Cortex of kidney (tissue), 1 donor: ENCODE measurements at places on chromosomes 7 and 10.

DNA sequence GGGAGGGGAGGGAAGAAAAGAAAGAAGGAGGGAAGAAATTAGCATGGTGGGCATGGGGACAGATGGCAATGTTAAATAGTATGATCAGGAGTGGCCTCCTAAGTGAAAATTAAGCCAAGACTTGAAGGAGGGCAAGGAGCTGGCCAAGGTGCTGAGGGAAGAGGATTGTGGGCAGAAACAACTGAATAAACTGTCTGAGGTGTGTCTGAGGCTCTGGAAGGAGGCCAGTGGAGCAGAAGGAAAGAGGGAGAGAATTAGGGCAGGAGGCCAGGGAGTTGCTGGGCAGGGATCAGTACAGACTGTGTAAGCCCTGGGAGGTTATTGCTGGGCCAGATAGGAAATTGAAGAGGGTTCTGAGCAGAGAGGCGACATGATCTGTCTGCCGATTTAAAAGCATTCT, 40.6 kb upstream of the VKORC1L1 start:
- DNase-seq: no peak

DNA sequence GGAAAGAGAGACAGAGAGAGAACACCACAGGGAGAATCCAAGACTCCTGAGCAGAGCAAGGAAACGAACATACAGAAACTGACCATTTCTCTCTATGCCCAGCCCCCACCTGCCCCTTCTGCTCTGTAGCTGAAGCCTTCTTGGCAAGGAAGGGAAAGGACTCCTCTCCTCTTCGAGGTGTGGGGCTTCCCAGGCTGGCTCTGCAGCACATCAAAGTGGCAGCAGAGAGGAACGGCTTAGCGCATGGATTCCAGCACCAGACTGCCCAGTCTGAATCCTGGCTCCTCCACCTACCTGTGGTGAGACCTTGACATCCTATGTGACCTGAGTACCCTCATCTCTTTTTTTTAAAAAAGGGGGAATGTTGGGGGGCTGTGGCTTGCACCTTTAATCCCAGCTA, 69.4 kb downstream of the SH3PXD2A start:
- DNase-seq: no peak

- DNase-seq: no peak
Observed at GRCh38 chr7:128045766-128046165, 14.5 kb upstream of the LRRC4 start.

DNA sequence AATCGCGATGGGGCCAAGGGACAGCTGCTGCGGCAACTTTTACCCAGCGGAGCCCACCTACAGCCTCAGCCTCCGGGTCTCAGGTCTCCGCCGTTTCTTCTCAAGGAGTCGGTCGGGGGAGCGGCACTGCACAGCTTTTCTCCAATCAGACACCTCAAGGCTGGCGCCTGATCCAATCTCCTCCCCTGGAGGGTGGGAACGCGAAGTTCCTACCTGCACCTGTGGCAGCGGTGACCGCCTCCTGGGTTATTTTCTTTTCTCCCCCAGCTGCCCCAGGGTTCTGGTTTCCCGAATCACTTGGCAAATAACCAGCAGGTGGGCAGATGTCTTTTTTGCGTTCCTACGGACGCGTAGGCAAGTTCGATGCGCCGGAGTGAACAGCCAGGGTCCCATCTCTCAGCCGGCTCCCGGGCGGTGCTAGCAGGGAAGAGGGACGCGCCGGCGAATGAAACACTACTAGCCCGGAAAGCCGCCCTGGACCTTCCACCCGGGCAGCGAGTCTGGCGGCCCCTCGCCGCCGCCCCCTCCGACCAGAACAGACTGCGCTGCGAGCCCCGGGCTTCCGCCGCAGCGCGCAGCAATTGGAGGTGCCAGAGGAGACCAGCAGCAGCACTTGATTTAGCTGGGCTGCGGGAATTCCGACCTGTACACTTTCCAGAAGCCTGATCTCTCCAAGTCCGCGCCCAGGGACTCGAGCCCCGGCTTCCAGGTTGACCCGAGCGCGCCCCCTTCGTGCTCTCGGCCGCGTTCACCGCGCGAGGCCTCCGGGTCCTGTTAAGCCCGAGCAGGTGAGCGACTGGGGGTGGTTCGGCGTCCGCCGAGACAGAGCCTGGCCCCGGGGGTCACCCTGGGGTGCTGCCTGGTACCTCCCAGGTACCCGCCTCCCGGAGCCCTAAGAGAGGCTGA, at the start of gene PRR15:
Gene PRR15, plus strand, starts transcription at position 246 of the 906 bp plus-strand sequence. CDS start 2,495 bp downstream, outside the sequence.
- DNase-seq: no peak

DNA sequence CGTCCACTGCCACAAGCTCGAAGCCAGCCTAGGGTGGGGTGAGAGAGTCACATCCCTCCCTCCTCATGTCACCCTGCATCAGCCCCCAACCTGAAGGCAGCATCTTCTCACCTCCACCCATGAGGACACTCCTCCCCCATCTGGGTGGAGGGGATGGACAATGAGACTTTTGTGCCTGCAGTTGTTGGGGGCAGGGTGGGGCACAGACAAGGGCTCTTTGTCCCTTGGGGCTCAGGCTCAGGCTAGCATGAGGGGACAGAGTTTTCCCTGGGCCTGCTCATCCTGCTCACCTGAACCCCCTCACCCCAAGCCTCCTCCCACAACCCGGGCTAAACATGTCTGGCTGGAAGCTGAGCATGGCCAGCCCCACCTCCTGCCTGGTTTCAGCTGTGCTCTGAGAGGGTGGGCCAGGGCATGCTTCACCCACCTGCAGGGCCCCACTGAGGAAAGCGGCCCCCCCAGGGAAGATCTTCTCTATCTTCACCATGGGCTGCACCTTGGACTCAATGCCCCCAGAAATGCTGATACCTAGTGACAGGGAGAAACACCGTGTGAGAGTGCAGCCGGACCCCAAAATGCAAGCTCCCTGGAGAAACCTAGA, 9.3 kb downstream of the LZTS2 start:
- no peak for DNase-seq

DNA sequence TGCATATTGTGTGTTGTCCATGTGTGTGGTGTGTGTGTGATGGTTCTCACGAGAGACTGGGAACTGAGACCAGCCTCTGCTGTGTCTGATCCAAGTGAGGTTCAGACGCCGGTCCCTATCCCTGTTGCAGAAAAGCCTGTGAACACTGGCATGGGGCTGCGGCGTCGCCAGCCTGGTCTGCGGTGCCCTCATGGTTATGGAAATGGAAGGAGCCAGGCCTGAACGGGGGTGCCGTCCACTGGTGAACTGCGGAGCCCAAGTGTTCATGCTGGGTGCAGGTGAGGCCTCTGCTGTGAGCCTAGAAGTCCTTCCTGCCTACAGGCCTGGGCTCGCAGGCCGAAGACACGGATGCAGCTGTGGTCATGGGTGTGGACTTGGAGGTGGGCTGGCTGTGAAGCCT, 18.7 kb upstream of the NCAPG2 start:
- DNase-seq: no peak

GRCh38 chr7:16491148-16491547, 25.6 kb upstream of the SOSTDC1 start:
- no peak for DNase-seq

DNA sequence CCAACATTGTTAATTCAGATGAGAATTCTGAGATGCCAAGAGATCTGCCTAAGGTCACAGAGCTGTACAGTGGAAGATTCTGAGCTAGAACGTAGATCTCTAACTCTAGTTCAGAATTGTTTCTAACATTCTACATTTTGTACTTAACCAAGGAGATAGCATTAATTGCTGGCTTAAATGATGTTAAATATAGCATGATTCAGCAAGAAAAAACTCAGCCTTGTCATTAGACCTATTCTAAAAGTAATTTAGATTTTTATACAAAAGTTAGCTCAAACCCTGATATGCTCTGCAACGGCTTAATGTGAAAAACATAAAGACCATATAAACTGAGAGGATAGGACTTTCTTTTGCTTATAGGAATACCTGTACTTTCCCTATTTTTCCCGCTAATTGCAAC, 3.4 kb upstream of the CCDC71L start:
- no peak for DNase-seq

GRCh38 chr7:147276783-147277370, 1160.3 kb downstream of the CNTNAP2 start:
- no peak for DNase-seq

DNA sequence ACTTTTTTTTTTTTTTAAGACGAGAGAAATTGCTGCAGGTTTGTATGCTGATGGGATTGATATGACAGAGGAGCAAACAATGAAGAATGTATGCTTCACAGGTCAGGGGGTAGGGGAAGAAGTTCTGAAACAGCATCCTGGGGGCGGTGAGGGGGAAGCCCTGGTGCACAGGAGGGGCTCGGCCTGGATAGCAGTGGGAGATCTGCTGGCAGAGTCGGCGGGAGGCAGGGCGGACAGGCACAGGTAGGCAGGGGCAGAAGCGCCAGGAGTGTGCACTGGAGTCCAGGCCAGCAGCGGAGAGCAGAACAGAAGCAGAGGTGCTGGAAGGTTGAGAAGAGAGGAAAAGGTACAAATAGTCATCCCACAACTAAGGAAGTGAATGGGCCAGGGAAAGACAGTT, 175.4 kb downstream of the SNX10 start:
- DNase-seq: no peak

GRCh38 chr7:52325237-52325636, 710.2 kb upstream of the POM121L12 start:
- DNase-seq: no peak

- DNase-seq: no peak
Observed at GRCh38 chr10:12337453-12338372, 11.6 kb upstream of the CAMK1D start.

DNA sequence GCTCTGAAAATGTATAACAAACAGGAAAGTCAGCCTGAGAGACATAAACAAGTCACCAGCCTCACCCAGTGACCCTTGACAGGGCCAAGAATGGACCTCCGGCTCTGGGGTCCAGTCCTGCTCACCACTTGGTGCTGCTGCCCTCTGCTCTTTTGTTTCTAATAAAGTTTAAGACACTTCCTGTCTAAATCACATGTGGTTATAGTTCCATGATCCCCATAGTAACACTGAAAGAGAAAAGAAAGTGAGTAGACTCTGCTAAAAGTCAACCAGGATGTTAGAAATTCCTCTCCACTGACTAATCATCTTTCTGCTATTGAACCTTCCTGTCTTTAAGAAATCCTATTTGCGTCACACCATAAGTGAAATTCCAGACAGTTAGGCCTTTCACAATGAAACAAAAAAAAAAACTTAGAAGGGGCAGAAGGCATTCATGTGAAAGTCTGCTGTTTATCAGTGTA, 179.2 kb upstream of the BET1 start:
- no peak for DNase-seq

DNA sequence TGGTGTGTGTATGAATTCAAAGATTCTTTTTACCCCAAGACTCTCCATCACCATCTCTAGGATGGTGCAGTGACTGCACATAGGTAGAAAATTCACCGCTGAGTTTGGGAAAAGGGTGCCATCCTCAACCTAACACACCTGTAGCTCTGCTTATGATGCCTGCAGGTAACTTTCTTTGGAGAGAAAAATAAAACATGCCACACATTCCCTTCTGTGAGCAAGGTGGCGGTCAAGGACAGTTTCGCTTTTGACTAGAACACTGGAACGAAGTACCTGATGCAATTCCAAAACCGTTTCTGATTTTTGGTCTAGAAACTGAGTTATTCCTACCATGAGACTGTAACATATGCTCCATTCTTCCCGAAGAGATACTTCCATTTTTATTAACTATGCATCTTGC, 205.6 kb downstream of the FGFR2 start:
- no peak for DNase-seq

- DNase-seq: no peak
Observed at GRCh38 chr7:1117321-1117928, 29.5 kb downstream of the GPER1 start.

GRCh38 chr7:136807598-136807997, 60.9 kb upstream of the CHRM2 start:
- DNase-seq: no peak

GRCh38 chr7:157008206-157009169, 2.0 kb downstream of the MNX1 start:
- DNase-seq: no peak

- no peak for DNase-seq
Observed at GRCh38 chr7:32178677-32179366, 108.6 kb upstream of the PDE1C start.

DNA sequence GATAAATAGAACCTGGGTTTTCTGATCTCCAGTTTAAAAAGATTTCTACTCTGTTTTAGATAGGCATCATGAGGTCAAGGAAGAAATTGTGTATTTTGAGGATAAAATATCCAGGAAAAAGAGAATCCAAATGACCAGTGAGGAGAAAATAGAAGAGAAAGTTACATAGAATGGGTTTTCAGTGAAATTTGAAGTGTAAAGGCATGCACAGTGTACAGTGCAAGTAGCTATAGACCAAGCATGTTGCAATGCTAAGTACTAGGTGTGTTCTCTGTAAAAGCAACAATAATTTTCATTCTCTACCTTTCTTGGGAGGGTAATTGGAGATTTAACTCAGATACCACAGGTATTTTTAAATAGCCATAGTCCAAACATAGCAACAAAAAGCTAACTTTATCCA, 22.6 kb downstream of the CDK1 start:
- no peak for DNase-seq

GRCh38 chr10:116444527-116445142, 17.0 kb downstream of the PNLIPRP3 start:
- no peak for DNase-seq

GRCh38 chr7:2667843-2668242, 20.2 kb upstream of the AMZ1 start:
- DNase-seq: no peak

DNA sequence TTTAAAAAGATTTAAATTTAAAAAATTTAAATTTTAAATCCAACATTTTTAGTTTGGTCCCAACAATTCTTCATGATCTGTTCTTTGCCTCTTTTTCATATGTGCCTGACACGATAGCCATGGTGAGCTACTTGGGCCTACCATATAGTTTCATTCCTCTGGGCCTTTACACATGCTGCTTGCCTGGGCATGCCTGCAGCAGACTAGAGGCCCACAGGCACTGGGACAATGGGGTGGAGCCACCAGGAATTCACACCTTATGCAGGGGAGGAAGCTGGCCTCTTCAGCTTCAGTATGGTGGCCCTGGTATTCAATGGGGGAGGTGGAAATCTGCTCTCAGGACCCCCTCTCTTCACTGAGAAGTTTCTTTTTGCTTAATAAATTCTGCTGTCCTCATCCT, 37.8 kb upstream of the ZNF365 start:
- no peak for DNase-seq
